ENCODE measurements at places on chromosomes 12 and 14. TPM values are rescaled to one million over a fixed set of nuclear protein-coding genes. Genes with fewer than 3 reads are reported as not detected.

DNA sequence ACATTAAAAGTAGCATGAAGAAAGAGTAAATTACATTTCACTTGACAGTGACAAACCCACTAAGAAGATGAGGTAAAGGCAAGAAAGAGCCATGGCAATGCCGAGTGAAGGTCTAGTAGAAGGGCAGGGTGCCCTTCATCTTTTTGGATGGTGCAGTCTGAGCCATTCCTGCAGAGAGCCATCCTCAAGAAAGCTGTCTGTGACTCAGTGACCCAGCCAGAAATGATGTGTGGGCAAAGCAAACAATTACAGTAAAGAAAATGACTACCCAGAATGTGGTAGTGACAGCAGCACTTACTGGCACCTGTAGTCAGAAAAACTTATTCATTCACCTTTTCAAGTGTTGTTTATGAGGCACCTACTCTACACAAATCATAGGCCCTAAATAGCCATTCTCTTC, 281.7 kb downstream of the DUSP6 start:
- DNase-seq = no peak

GRCh38 chr12:85072826-85073225, 36.7 kb downstream of the LRRIQ1 start:
- DNase-seq = no peak

The FGF6 gene
- not detected for total RNA-seq

The POTEG gene
- not detected for total RNA-seq

DNA sequence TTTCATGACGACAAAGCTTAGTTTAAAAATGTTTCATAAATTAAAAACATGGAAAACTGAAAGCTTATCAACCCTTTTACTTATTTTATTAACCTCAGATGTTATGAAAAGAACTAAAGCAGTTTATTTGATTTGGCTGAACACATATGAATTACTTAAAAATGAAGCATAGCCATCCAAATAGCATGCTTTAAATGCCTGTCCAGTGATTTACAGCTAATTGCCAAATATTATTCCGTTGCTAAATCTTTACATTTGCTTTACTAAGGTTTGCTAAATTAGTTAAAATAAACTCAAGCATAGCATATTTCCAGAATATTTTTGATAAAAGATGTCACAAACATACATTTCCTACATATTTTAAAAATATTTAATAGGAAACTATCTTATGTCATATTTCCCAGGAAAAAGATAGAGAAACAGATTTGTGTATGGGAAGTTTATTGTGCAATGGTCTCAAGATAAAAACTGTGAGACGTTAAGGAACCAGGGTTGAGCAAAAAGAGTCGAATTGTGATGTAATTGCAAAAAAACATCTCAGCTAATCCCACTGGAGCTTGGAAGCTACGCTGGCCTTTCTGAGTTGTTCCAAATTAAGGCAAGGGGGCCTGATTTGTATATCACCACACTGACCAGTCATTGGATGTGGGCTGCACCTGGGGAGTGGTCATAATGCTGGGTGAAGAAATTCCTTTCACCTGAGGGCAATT, 25.8 kb downstream of the GPR135 start:
- DNase-seq = no peak

The A2ML1 gene
- total RNA-seq = not detected

GRCh38 chr12:94304012-94304411, 155.6 kb downstream of the PLXNC1 start:
- no peak for DNase-seq

DNA sequence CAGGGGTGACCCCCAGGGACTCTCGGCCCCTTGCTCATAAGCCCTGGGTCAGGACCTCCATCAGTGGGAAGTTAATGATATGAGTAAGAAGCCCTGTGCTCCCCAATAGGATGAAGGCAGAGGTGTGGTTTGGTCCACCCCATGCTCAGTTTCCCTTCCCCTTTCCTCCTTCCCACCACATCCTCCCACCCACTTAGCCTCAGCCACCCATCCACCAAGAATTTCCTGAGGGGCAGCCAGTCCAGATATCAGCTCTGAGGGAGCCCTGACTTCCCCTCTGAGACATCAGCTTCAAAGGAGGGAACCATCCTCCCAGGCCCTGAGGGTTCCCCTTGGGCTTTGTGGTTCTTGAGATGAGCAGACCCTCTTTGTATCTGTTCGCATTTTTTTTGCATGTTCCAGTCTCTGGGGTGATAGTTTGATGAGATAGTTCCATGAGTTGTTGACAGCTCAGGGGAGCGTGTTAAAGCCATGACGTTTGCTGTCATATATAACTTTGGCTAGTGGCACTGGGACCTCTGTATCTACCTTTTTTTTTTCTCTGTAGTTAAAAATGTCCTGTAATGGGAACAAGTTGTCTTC, 71.2 kb downstream of the LGMN start:
- no peak for DNase-seq

GRCh38 chr14:72291908-72292688, 359.9 kb downstream of the RGS6 start:
- no peak for DNase-seq

GRCh38 chr12:27055966-27056365, 26.4 kb downstream of the C12orf71 start:
- no peak for DNase-seq

DNA sequence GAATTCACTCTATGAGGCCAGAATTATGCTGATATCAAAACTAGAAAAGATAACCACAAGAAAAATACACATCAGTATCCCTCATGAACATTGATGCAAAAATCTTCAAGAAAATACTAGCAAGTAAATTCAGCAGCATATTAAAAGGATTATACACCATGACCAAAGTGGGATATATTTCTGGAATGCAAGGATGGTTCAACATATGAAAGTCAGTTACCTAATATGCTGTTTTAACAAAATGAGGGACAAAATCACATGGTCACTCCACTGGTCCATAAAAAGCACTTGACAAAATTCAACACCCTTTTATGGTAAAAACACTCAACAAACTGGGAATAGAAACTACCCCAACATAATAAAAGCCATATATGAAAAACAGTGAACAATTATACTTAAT, 40.3 kb downstream of the TECPR2 start:
- DNase-seq = no peak

The C12orf60 gene
- 1.2 TPM for total RNA-seq

GRCh38 chr12:52685406-52685890, 5.2 kb upstream of the KRT1 start:
- no peak for DNase-seq

GRCh38 chr14:76428611-76429010, 52.7 kb downstream of the ESRRB start:
- DNase-seq = no peak

GRCh38 chr12:53572134-53572758, 53.9 kb downstream of the ATF7 start:
- no peak for DNase-seq

DNA sequence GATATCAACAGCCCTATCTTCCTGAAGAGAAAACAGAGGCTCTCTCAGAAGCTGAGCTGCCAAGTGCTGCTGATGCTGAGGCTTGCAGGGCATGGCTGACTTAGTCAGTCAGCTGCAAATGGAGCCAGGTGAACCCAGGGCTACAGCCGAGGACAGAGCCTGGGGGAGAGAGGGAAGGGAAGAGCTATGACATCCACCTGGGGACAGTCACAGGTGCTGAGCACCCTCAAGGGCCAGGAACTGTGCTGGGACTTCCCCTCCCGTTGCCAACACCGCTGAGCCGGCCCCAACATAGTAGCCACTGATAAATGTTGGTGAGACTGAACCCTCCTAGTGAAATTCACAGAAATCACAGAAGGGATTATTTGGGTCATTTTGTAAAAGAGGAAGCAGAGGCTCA, 6.7 kb upstream of the CHGA start:
- no peak for DNase-seq

DNA sequence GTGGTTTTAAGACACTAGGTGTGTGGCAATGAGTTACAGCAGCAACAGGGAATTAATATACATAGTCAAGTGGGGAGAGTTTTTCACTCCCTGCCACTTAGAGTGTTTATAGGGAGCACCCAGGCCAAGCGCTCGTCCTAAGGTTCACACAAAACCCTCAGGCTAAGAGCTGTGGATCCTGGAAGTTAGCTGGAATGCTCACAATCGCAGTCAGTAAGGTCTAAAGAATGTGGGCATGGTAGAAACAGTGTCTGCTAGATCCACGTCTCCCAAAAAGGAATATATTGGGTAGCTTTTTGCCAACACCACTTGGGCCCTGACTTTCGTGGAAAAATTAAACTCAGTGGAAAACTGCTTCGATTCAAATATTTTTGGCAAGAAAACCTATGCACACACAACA, 36.6 kb downstream of the STAB2 start:
- no peak for DNase-seq

The COCH gene
- 0.96 TPM for total RNA-seq

The LRRC10 gene
- total RNA-seq = 29.0 TPM

The CFAP73 gene
- not detected for total RNA-seq

DNA sequence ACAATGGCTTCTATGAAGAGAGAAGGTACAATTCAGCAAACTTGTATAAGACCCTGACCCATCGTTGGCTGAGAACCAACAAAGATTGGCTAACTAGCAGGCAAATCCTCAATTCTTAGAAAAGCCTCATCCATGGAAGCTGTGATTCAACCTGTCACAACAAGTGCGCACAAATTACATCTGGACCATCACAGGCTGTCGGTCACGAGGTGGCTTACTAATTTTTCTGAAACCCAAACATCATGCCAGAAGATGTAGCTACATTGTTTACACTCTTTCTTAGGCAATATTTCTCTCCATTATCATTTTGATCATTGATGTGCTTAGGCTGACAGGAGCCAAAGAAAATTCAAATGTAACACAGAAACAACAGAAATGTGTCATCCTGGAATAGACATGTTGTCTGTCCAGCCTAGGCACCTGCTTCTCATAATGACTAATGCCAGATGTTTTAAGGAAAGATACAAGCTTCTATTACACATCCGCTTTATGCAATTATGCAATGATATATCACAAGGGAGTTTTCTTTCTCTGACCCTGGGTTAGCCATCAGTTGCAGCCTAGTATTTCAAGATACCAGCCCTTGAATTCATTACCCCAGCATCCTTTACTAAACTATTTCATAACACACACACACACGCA, 92.9 kb upstream of the DIO2 start:
- no peak for DNase-seq

The MUCL1 gene
- total RNA-seq = not detected

GRCh38 chr12:57099047-57099714, 10.3 kb downstream of the NAB2 start:
- no peak for DNase-seq

The ANO2 gene
- total RNA-seq = 11.7 TPM

The LPCAT3 gene
- total RNA-seq = 29.3 TPM

- DNase-seq = no peak
These were observed 25.6 kb downstream of the STX2 start for GRCh38 chr12:130813436-130813835.

The ANKRD33 gene
- not detected for total RNA-seq

- no peak for DNase-seq
These were observed 50.5 kb downstream of the PLXNC1 start for GRCh38 chr12:94198872-94199271.

The TSHR gene
- total RNA-seq = not detected

The IFI27 gene
- total RNA-seq = 88.0 TPM

The STYK1 gene
- total RNA-seq = not detected

DNA sequence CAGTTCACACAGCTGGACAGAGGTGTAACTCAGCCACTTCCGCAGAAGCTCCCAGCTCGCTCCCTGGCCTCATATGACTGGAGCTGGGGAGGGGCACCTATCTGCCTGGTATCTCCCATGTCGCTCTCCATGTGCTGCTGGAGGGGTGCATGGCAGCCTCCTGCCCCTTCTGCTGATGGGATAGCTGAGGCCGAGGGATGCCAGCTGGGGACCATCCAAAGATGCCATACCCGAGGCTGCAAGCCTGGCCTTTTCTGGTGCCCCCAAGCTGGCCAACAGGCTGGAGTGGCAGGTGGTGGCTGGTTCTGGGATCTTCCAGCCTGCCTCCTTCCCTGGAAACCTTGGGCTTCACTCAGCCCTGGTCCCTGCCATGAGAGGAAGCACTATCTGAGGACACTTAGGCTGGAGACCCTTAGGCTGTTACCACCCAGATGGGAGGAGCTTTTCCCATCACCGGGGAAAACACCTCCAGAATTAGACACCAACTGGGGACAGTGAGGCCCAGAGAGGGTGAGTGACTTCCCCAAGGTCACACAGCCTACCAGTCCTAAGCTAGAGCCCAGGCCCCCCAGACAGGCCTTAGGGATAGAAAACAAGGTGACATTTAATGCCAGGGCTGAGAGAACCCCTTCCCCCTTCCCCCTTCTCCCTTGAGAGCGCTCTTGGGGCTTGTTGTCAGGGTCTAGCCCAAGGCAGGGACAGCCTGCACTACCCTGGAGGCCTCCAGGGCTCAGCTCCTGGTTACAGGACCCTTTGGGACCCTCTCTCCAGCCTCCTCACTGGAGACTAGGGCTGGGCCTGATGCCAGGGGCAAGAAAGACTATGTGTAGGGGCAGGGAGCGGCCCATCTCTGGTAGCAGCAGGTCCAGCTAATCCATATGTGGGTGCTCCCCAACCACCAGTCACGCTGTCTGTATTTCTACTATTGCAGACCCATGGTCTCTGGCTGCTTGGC, 7.1 kb downstream of the DTX1 start:
- DNase-seq = no peak

The NELL2 gene
- total RNA-seq = 0.75 TPM

The PRKD1 gene
- total RNA-seq = 2.1 TPM

DNA sequence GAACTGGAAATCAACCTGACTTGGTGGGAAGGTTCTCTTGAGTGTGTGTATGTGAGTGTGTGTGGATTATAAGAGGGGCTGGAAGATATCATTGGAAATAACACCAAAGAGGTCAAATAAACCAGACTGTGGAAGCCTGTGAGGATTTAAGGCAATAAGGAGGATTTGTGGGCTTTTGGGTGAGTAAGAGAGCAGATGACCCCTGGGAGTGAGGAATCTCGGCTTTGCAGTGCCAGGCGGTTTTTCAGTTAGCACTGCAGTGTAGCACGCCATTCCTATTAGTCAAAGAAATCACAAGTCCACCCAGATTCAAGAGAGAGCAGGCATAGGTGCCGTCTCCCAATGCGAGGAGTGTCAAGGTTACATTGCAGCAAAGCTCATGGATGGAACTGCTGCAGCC, 63.3 kb downstream of the CALM1 start:
- DNase-seq = no peak

The CYP27B1 gene
- not detected for total RNA-seq

DNA sequence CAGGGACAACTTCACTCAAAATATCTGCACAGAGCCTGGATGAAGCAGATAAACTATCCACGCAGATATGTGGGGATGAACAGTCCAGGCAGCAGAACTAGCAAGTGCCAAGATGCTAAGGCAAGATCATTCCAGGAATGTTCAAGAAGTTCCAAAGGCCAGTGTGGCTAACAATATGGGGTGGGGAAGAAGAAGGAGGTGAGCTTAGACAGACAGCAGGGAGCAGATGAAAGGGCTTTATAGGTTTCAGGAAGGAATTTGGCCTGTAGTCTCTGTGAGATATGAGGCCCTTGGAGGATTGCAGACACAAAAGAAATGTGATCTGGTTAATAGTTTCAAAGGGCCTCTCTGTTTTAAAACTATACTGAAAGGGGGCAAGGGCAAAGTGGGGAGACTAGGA, 63.5 kb upstream of the PPM1H start:
- no peak for DNase-seq

The ABHD12B gene
- total RNA-seq = not detected

Data from heart right ventricle (tissue), 16 donors.